D341Med (cell line): ENCODE measurements at places on chromosomes 3 and 15.

- DNase-seq = no peak
Observed at GRCh38 chr15:23538648-23539047, 26.8 kb upstream of the MKRN3 start.

- no peak for DNase-seq
Observed at GRCh38 chr3:124250053-124250452, 258.1 kb upstream of the ROPN1 start.

DNA sequence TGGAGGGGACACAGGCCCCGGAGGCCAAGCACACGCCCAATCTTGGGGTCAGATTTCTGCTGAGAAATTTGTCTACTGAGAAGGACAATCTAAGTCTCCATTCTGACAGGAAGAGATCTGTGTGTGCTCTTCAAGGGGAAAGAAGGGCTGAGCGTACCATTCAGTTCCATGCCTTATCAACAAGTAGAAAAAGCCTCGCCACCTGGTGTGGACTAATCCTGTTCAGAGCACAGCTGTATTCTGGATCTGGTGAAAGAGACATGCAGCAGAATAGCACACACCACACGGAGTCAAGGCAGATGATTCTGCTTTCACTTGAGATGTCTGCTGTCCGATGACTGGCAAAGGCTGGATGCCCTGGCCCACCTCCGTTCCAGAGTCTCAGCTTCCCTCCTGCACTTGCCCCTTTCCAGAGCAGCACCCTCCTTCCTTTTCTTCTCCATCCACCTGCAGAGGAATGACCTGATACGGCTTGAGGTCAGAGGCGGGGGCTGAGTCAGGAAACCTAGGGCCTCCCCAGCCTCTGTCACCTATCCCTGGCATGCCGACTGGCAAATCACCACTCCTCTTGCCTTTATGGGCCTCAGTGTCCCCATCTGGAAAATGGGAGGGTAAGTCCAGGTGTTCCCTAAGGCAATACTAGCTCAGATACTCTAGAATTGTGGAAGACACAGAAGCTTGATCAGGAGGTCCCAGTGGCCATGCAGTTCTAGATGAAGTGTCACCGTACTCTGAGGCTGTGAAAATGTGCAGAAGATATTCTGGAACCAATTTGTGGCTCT, 36.9 kb upstream of the CTSH start:
- no peak for DNase-seq

- no peak for DNase-seq
Observed at GRCh38 chr15:47822048-47822447, 104.7 kb downstream of the SEMA6D start.

DNA sequence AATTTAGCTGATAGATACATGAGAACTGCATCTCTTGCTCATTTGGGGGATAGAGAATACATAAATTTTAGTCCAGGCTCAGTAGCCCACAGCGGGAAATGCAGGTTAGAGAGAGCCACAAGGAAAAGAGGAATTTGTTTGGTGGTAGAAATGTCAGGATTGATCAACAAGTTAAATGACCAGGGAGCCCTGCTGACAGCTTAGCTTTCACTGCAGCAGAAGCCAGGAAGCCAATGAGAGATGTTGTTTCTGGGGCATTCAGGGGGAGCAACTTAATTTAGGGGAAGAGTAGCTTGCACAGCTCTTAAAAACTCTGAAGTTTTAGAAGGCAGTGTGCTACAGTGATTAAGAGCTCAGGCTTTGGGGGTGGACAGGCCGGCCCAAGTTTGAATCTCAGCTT, 22.7 kb downstream of the ARHGEF26 start:
- DNase-seq = no peak
